ENCODE measurements at places on chromosomes 3 and 15. TPM values are rescaled to one million over a fixed set of nuclear protein-coding genes. Genes with fewer than 3 reads are reported as not detected.

Gene CLRN1
- not detected for total RNA-seq

Gene WDR93
- 0.64 TPM for total RNA-seq

DNA sequence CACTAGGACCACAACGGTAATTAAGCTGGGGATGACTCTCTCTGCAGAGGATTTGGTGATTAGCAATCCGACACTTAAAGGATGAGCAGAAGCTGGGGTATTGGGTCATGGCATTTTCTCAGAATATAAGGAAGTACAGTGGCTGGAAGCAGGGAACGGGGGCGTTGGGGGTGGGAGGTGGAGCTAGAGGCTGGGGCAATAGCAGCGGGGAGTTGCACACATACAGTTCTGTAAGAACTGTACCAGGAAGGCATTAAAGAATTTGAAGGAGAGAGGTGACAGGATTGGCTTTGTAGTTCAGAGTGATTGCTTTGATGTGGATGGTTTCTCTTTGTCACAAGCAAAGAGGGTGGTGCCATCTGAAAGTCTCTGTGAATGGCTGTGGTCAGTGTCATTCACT lies 28.2 kb downstream of the PSMD6 start:
- DNase-seq, result no peak

- DNase-seq, result no peak
Measured at GRCh38 chr15:49242820-49243219, 72.8 kb downstream of the GALK2 start.

DNA sequence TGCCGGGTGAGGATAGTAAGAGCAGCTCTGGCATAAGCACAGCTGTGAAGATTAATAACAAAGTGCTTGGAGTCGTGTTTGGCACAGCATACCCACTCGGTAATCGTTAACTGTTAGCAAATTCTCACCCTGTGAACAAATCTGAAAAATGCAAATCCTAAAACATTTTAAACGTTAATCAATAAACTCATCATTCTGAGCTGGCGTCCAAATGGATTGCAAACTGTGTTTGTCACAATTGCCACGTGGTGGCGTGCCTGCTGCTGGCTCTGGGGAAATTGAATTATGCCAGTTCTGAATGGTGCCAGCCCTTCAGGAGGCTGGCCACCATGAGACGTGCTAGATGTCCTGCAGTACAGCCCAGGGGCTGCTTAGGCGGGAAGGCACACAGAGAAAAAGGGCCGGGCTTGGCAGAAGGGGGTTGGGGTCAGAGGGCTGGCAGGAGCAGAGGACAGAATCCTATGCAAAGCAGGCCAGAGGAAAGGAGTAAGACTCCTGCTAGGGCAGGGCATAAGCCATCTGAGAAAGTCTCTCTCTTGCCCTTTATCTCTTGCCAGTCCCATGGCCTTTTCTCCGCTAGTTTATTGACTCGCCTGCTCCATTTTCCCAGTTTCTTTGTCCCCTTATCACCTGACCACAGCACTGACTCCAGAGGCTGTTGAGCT lies 22.1 kb upstream of the POLG start:
- DNase-seq, result peak; percentile 87
